ENCODE measurements at places on chromosomes 11 and 22.
A peak's percentile ranks its signal among the peaks of the same experiment; 100 is the strongest.

DNA sequence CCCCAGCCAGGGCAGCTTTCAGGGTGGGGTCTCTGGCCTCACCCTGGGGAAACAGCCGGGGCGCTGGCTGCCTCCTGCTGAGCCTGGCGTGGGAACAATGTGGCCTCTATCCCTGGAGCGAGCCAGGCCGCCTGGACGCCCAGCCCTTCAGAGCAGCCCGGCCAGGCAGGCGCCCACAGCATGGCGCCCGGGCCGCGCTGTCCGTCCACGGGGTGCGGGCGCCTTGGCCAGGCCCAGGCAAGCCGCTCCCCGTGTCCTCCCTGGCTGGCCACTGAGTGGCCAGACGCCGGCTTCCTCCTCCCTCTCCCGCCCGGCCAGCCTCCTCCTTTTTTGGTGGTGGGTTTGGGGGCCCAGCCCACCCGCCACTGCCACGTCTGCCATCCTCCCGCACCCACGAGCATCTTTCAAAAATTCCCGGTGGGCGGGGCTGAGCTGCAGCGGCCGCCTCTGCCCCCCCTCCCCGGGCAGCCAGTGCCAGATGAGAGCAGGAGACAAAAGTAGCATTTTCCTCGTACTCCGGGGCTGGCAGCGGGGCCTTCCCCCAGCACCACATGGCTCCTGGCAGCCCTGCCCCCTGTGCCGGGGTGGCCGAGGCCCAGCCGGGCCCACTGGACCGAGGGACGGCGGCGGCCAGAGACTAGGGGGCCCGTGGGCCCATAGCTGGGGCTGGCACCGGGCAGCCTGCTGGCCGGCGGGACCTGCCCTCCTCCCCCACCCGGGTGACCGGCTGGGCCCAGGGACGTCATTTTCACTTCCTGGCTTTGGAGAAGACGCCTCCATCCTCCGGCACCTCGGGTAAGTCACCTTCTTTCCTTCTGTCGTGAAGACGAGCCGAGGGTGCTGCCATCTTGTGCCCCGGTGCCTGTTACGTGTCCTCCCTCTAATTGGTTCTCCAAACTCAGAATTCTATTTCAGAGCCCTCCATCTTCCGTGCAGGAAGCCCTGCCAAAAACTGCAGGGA, 70.2 kb upstream of the PPARA start:
- no peak for DNase-seq

DNA sequence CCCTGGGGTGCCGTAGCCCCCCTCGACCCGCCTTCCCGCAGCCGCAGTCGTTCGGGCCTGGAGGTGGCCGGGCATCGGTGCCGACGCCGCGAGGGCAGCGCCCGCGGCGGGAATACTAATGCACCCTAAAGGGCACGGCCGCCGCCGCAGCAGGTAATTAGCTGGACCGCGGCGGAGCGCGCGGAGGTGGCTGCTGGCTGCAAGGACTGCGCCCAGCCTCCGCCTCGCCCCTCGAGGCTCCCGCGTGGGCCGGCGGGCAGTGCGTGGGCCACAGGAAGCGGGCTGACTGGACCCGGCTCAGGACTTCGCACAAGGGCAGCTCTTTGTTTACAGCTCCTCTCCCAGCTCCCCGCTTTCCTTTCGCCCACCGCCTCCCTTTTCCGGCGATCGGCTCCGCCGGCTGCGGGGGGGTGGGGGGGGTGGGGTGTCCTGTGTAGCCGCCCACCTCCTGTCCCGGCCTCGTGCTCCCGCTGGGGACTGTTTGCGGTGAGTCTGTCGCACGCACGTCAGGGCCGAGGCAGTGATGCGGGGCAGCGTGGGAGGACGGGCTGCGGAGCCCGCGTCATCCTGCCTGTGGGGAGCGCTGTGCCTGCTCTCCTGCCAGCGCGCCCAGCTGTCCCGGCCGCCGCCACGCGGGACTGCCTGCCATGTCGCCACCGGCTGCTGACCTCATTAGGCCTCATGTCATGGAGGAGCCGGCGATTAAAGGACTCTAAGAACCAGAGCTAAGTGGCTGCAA, 53.2 kb downstream of the GRIK4 start:
- DNase-seq: no peak

- no peak for DNase-seq
Measured at GRCh38 chr11:94884376-94884775, 89.0 kb downstream of the CWC15 start.

DNA sequence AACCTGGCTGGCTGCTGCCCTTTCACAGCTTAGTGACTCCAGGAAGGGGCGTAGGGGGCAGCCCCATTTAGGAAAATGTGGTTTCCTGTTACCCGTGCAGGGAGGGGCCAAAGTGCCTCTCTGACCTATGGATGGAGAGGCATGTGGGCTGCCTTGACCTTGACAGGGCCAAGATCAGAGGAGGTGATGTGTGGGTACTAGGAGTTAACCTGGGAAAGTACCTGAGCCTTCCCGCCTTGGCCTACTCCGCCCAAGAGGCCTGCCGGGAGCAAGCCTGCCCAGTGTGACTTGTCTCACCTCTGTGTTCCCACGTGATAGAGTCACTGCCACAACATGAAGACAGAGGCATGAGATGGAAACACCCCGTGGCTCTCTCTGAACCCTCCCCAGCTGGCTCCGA, 33.4 kb downstream of the GRAMD4 start:
- no peak for DNase-seq

DNA sequence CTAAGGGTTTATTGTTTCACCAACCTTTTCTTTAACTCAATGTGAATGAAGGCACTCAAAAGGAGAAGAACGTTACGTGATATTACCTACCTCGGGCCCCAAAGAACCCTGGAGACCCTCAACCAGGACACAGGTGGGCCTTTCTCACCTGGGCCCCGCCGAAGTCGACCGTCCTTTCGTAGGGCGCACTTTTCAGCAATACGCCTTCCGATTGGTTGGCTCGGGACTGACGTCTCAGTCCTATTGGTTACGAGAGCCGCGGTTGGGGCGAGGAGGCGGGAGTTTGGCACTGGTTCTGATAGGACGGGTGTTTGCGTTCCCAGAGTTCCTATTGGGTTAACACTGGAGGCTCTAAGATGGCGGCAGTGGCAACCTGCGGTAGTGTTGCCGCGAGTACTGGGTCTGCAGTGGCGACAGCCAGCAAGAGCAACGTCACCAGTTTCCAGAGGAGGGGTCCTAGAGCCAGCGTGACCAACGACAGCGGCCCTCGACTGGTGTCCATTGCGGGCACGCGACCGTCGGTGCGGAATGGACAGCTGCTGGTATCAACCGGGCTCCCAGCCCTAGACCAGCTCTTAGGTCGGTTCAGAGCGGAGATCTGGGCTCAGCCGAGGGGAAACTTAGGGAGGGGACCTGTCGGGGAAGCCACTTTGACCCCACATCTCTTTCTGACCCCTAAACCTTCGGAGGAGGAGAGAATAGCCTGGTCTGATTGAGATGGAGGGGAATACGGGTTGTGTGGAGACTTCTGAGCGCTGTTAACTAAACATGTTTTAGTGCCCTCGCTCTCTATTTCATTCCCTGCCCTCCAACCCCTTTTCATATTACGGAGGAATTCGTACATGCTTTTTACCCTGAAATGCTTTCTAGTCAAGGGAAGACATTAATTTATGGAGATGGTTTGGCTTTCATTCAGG, at the start of the genes ELP4 and IMMP1L:
TSS of gene ELP4 (plus strand) at position 339 of the 917 bp plus-strand sequence. CDS start at position 357, 18 bp downstream.
TSS of gene IMMP1L (minus strand) at position 194 of the 917 bp plus-strand sequence. CDS start 46,346 bp downstream, outside the sequence.
- DNase-seq: peak; percentile 94

DNA sequence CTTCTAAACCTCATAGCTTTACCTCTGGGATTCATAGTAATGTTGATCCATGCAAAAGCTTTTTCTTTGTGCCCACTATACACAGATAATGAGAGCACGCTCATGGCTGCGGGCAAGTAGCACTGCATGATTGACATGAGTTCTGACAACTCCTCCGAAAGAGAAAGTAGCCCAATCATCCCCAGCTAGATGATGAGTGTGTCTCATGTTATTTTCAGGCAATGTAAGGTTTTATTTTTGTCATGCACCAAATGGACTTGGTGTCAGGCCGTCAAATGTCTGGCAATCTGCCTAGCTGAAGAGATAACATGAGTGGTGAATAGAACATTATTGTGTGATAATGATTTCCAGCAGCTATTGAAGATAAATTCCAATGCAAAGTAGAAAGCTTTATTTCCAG, 662.6 kb downstream of the NTM start:
- DNase-seq: no peak

GRCh38 chr22:23922921-23923320, 28.7 kb downstream of the MIF start:
- DNase-seq: no peak

- DNase-seq: peak; percentile 53
Measured at GRCh38 chr22:19848298-19849224, 6.1 kb downstream of the GNB1L start.

GRCh38 chr11:129115652-129116586, 76.2 kb downstream of the ARHGAP32 start:
- DNase-seq: peak; percentile 55

DNA sequence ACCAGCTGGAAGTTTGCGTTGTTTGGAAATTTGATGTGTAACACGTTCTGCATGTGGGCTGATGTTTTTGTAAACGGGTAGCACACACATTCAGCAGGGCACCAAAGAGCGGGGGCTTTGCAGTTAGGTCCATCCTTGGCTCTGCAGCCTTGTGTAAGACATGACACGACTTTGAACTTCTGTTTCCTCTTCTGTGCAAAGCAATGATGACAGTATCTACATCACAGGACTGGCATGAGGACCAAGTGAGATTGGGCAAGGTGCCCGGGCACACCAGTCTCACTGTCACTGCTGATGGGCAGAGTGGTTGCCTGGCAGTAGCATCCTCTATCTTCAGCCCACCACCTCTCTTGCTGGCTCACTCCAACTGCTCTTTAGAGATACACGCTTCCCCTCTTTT, 3.3 kb downstream of the TCN2 start:
- no peak for DNase-seq

DNA sequence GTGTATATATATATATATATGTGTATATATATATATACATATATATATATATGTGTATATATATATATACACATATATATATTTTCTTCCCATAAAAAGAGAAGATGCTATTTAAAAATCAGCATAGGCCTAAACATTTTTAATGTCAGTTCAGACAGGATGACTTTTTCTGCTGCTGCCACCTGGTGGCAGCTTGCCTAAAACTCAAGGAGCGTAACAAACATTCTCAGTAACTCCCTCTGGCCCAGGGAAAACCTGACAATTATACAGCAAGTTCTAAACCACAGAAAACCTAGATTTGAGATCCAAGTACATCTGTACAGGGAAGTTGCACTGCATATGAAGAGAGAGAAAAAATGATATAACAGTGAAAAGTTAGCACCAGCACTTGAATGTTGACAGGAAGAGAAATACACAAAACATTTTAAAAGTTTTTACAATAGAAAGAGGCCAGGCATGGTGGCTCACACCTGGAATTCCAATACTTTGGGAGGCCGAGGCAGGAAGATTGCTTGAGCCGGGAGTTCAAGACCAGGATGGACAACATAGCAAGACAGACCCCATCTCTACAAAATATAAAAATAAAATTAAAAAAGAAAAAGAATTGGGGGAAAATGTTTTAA, 16.6 kb downstream of the OR8A1 start:
- DNase-seq: peak; percentile 50

DNA sequence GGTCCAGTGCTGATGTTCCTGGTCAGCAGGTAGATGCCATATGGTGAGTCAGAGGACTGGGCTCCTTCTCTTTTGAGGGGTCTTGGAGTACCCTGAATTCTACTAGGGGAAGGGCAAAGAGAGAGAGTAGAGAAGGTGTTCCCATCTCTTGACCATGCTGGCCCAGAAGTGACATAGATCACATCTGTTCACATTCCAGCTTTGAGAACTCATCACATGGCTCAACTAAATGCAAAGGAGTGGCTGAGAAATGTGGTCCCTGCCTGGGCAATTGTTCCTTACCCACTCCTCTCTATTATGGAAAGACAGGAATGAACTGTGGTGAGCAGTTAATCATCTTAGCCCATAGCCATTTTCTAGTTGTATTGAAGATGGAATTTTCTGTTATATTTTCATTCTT, 105.4 kb upstream of the TIMP3 start:
- no peak for DNase-seq

- DNase-seq: no peak
Measured at GRCh38 chr11:65108469-65109123, 3.1 kb upstream of the TM7SF2 start.

DNA sequence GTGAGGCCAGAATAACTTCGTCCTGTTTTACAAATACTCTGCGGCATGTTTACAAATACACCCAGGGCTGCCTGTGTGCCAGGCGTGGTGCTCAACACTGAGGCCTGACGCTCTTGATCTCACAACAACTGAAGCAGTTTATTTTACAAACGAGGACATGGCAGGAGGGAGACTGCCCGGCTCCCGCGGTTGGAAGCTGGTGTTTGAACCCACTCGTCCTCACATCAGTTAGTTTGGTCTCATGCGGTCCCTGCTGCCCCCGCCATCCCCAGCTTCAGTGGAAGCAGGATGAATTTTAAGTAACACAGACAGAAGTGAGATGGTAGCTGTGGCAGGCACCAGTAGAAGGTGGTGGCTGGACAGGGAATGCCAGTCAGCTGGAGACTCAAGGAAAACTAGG, 16.4 kb downstream of the KIAA0930 start:
- no peak for DNase-seq

Data from renal cortical epithelial cell (primary cell).